NCI-H2081 (cell line): ENCODE measurements at places on chromosomes 5 and 9.

DNA sequence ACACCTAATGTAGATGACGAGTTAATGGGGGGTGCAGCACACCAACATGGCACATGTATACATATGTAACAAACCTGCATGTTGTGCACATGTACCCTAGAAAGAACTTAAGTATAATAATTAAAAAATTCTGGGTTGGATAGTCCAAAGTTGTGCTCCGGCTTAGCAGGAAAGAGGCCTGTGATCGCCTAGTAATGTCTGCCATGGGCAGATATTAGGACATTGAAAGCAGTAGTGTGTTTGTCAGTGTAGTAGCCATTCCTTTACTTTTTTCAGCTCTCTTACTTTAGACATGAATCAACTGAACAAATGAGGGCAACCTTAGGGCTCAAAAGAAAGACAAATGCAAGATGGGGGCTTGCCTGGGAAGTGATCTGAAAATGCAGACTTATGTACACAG, 58.9 kb downstream of the PPARGC1B start:
- no peak for DNase-seq

DNA sequence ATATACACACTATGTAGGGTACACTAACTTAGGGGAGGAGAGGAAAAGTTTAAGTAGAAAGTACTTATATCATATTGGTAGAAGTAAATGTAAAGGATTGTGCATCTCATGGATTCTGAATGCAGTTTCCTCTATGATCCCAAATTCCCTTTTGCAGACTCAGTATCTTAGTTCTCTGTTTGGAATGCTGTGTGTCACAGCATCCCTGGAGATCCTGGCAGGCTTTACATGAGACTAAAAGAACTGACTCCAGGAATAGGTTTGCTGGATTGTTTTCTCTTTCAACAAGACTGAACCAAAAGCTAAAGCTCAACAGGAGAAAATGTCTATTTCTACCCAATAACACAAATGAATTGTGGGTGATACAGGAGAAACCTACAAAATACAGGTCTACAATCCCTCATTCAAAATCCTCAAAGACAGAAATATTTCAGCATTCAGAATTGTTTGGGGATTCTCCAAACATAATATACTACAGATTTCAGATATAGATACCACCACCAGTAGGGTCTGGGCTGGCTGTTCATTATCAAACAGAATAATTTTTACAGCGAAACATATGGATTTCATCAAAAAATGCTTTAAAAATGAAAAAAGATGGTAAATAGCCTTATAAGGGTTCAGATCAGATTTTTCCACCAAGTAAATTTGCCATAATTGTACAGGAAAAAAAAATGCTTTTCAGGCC, 324.7 kb upstream of the GRAMD2B start:
- no peak for DNase-seq

DNA sequence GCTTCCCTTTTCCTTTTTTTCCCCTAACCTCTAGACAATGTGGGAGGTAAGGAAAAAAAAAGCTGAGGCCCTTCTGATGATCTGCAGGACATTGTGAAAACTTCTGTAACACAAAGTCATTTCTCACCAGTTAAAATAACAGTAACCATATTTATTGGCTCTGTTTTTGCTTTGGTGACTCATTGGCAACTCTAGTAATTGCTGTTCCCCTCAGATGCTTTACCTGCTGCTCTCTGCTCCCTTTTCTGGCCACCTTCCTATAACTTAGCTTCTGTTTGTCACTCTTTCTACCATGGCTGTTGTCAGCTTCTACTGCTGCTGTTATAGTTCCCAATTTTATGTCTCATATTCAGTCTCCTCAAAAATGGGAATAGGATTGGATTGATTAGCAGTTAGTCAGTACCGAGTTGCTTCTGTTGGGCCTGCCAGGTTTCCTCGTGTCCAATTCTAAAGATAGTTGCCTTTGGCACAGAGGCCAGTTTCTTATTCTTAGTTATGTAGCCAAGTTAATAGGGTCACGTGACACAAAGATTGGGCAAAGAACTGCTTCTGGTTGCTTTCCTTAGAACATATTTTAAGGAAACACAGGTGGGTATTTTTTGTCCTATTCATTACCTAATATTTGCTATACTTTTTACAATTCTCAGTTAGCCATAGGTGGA, 16.8 kb downstream of the SCAMP1 start:
- DNase-seq = no peak

DNA sequence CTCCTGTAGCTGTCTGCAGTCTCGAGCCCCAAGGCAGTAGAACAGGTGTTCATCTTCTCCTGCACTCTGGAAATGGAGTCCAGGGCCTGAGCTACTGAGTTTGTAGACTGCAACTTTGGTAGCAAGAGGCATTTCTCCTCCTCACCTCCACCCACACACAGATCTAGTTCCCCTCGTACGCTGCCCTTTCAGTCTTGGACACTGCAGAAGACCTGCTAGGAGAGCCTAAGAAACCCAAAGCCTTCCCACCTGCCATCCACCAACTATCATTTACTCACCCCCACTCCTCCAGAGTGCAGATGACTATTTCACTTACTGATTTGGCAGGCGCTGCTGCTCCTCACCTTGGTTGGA, 59.0 kb downstream of the KCNIP1 start:
- no peak for DNase-seq

DNA sequence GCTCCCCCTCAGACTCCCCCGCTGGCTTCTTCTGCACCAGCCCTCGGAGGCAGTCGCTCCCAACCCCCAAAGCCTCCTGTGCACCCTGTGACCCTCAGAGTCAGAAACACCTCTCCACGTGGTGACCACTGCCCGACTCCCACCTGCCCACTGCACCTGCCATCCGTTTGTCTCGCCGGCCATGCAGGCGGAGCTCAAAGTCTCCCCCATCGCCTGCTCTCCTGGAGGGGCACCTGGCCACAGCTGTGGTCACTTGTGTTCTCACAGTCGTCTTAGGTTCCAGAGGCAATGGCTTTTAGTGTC, 38.2 kb downstream of the MRPL36 start:
- DNase-seq = no peak

GRCh38 chr9:123960366-123960765, 30.4 kb upstream of the DENND1A start:
- no peak for DNase-seq

DNA sequence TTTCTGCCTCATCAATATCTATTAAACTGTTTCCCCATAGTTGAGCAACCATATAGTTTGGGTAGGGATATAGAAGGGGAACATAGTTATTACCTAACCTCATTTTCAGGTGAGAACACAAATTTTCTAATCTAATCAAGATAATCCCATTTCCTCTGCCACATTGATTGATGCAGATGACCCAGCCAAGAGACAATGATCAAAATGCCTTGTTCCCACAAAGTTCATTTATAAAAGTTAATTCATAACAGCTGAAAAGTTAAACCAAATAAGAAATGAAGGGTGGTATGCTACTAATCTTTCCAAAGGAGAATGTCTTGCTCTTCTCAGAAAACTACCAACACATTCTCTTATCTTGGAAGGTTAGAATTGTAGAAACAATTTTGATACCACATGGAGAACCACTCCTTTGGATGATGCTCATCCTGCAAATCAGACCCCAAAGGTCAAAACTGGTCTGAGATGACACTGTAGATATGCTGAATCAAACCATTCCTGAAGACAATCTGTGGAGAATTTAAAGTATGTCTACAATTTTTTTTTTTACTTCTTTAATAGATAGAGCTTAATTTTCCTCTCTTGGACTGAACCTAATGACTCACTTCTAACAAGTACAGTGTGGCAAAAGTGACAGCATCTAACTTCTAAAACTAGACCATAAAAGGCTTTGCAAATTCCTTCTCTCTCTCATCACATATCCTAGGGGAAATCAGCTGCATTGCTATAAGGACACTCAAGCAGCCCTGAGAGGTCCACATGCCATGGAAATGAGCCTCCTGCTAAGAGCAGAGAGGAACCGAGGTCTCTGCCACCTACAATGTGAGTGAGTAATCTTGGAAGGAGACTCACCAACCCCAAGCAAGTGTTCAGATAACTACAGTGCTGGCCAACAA, 586.7 kb upstream of the TUSC1 start:
- DNase-seq = no peak

DNA sequence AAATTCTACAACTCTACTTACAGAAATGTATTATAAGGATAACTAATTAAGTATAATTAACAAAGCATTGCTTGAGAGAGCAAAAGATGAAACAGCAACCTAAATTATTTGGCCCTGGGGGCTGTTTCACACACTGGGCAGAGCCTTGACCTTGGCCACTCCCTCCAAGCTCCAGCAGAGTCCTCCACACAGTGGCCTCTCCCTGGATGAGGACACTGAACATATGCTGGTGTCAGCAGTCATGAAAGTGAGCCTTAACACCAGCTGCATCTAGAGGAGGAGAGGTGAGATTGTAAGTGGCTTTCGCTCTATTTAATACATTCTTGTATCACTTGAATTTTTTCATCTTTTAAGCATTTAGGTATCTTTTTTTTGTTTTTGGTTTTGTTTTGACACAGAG, 23.3 kb upstream of the ZDHHC12 start:
- no peak for DNase-seq

GRCh38 chr5:149646564-149646963, 65.3 kb downstream of the ARHGEF37 start:
- peak; percentile 60 for DNase-seq

DNA sequence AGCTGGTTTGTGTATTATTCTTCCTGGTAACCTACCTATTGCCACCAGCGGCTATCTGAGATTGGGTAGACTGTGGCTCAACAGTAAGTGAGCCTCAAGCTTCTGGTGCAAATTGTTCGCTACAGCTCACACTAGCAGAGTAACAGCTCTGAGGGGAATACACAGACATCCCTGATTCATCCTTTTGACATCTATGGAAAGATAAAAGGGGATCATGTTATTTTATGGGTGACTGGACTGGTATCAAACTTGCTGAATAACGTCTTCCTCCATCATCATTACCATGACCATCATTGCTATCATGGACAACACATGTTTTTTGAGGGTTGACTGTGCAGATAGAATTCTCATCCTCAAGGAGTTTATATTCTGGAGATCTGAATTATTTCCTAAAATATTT, 129.6 kb downstream of the PIK3R1 start:
- no peak for DNase-seq

DNA sequence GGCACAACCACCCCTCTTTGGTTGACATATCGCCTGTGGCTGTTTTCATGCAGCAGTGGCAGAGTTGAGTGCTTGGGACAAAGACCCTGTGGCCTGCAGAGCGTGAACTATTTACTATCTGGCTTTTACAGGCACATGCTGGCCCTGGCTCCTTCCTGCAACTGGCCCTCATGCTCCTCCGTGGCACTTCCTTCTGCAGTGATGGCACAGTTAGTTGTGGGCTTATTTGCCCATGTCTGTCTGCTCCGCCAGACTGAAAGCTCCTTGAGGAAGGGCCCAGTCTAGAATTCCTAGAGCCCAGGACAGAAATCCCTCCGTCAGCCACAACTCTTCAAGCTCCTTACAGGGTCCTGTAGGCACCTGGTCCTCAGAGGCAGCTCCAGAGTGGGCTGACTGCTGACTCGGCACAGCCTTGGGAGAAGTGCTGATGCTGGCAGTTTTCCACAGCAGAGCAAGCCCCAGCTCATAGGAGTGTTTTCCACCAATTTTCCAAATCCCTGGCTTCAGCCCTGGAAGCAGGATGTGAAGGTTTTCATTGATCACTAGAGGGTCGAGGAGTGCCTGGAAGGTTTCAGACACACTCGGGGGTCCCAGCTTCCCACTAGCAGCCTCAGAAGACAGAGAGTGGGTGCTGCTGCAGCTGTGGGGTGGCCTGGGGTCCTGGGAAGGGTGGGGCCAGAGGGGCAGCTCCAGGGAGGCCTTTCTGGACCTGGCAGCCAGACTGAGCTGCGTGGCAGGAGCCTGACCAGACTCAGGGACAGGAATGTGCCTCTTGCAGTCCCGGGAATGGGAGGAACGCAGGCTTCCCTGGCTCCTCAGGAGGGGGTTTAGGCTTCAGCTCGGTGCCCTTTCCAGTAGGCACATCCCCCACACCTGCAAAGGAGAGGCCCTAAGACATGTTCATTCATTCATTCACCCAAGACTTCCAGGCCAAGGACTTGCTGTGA, 56.5 kb upstream of the ANGPTL2 start:
- DNase-seq = no peak

DNA sequence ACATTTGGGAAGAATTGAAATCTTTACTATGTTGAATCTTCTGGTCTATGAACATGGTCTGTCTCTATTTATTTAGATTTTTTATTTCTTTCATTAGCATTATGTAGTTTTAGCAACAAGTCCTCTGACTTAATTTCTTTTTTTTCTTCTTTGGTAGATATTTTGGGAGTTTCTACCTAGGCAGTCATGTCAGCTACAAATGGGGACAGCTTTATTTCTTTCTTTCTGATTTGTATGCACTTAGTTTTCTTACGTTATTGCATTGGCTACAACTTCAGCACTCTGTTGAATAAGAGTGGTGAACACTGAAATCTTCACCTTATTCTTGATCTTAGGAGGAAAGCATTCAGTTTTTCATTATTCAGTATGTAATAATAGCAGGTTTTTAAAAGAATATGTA, 33.5 kb downstream of the SMC5 start:
- DNase-seq = no peak

- DNase-seq = no peak
Observed at GRCh38 chr9:121604242-121604641, 47.2 kb upstream of the DAB2IP start.

DNA sequence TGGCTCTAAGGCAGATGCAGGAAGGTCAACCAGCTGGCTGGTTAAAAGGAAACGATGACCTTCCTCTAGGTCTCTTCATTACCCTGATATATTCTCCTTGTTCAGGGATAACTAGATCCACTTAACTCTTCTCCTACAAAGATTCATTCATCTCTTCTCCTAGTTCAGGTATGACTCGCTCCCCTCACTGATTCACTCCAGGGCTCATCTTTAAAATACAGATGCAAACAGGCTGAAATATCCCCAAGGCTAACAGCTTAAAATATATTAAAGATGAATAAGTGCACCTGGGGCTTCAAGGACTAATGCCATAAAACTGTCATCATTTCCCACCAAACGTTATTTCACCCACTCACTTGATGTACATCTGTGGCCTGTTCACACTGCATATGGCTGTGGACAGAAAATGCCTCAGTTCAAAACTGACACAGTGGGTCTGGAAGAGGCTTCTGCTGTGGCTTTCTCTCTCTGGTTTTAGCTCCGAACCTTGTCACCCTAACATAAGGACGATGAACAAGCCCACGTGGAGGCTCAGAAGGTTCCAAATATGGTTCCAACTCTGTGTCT, 366.9 kb downstream of the DEPDC1B start:
- DNase-seq = no peak

DNA sequence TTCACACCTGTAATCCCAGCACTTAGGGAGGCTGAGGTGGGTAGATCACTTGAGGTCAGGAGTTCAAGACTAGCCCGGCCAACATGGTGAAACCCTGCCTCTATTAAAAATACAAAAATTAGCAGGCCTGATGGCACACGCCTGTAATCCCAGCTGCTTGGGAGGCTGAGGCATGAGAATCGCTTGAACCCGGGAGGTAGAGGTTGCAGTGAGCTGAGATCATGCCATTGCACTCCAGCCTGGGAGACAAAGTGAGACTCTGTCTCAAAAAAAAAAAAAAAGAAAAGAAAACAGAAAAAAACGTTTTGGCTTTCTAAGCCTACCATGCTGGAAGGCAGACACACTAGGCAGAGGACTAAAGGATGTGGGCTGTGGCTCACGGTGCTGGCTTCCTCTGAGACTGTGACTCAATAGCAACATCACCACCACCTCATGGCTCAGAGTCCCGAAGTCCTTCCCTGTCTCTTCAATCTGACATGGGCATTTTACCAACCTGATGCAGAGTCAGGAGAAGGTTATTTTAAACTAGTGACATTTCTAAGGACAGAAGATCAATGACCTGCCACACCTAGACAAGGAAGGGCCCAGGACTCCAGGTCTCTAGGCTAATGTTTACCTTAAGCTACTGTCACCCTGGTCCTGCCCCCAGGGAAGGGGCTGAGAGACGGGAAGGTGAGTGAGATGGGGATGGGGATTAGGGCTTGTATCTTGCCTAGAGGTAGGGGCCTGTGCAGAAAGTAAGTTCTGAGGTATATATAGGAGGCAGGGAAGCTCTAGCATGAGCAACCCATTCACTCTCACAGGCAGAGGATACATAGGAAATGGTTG, 3.7 kb downstream of the ECSCR start:
- DNase-seq = no peak
